Activated CD4-positive, alpha-beta memory T cell treated with anti-CD3 and anti-CD28 coated beads for 36 hours (primary cell): ENCODE measurements at places on chromosomes 1 and 21. TPM values are rescaled to one million over a fixed set of nuclear protein-coding genes. Genes with fewer than 3 reads are reported as not detected.

GRCh38 chr1:162363823-162364222 lies 12.8 kb downstream of the SPATA46 start:
- no peak for DNase-seq

DNA sequence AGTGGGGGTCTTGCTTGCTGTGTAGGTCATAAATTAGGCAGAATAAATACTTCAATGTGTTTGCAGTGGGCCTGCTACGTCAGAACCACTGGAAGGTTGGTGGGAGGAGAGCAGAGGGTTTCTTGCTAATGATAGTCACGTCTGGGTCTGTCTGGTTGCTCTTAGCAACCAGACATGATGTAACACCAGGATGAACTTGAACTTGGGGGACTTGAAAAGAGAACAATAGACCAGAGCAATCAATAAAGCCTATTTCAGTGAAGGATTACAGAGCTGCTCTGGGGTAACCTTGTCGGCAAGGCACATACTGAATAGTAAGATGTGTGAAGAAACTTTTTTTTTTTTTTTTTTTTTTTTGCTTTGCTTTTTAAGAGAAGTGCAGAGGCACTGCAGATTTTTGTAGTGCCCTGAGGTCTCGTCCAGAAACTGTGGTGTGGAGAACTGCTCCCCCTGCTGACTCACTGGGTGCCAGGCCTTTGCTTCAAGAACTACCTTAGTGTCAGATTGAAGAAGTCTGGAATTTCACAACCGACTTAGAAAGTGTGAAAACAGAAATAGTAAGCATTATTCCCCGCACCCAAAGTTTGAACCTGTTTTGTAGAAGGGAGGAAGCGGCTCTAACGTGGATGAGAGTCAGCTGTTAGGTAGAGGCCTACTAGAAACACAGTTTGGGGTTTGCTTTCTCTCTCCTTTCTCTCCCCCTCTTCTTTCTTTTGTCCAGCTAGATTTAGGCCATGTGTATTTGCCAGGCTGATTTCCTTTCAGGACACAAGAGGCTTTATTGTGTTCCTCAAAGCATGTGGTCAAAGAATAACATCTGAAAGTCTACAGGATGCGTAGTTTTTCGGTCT lies 271.6 kb downstream of the TM2D1 start:
- peak; percentile 84 for DNase-seq

GRCh38 chr1:234089396-234089795 lies 184.9 kb downstream of the SLC35F3 start:
- no peak for DNase-seq

DNA sequence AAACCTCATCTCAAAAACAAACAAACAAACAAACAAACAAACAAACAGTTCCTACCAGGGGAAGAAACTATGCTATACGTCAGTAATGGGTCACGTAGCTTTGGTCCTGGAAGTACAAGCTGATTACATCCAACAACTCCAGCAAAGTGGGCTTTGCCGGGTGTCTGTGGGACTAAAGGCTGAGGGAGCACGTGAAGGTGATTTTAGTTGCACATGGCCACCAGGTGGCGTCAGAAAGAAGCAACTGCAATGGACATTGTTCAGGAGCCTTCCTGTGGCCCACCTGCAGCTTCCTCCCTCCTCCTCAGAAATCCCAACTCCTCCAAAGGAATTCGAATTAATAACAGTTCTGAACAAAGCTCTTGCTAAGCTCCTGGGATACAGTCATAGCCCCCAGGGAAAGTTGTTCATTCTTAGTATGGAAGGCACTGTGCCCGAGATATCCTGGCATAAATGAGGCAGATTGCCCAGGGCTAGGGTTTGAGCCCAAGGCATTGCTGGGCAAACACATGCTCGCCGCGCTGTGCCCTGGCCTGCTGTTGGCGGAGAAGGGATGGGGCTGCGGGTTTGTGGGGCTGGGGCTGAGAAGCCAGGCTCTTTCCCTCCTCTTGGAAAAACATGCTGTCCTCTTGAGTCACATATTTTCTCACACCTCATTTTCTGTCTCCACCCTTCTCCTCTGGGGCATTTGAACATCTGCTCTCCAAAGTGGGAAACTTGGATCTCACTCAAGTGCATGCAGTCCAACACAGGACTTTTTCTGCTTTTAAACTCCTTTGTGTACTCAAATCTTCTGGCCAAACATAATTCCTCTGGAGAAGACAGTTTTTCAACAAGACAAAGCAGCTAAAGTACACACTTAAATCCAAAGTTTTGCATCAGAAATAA lies 28.6 kb downstream of the AKNAD1 start:
- DNase-seq = peak; percentile 81

- no peak for DNase-seq
Measured at GRCh38 chr1:40858856-40859416, 3.2 kb downstream of the CITED4 start.

DNA sequence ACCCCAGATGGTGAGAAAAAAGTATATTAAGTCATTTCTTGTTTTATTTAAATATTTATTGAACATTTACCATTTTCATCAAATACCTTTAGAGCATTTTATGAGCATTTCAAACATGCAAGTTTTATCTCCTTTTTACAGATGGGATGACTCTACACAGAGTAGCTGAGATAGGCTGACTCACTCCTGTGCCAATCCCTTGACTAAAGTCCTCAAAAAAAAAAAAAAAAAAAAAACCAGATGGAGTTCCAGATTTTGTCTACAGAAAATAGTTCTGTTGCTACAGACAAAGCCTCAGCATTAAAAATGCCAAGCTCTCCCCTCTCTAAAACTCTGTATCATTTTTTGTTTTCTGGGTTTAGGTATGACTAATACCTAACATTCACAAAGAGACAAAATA lies 303.0 kb upstream of the PLD5 start:
- no peak for DNase-seq

DNA sequence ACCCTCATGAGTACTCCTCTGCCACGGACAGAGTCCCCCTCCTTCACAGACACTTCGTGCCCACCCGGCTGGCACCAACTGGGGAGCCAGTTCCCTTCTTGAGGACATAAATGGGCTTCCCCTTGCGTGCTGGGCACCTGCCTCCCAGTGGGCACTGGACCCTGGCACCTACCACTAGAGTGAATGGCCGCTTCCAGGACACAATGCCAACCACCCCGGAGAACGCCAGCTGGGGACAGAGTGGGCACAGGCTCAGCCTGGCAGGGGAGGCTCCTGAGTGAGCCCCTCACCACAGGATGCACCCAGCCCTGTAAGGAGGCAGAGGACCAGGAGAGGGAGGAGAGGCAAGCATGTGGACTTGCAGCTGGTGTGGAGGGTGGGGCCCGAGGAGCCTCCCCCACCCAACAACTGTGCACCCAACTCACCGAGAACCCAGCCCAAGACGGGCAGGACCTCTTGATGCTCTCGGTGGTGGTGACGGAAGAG lies 1.0 kb downstream of the ENTREP3 start:
- no peak for DNase-seq

The FAM72D gene
- total RNA-seq = 16.7 TPM

The SPAG17 gene
- not detected for total RNA-seq
